ENCODE measurements at places on chromosomes 4 and X.

DNA sequence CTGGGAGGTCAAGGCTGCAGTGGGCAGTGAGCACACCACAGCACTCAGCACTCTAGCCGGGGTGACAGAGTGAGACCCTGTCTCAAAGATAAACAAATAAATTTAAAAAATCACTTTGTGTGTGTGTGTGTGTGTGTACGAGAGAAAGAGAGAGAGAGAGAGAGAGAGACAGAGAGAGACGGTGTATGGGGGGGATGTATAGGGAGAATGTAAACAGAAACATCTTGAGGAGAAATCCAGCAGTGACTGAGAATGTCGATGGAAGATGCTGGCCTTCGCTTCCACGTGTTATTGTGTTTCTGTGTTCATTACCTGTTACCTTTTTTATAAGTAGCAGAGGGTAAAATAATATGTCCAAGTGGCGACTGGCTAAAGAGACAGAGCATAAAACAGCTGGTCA lies 23.6 kb upstream of the RBPJ start:
- DNase-seq, result no peak

DNA sequence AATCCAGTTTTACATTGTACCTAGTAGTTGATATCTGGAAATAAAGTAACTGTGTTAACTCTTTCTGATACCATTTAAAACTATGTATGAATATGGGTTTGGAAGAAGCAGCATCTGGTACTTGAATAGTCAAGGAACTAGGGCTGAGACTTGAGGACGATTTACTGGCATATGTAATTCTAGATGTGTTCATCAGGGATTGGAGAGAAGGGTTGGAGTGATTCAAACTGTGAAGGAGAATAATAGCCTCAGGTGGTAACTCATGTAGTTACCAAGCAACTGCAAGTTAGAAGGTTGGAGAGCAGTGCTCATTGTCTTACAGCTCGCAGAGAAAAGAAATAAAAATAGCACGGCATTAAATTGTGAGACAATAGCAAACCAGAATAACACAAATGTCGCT lies 29.5 kb upstream of the TXLNG start:
- no peak for DNase-seq

DNA sequence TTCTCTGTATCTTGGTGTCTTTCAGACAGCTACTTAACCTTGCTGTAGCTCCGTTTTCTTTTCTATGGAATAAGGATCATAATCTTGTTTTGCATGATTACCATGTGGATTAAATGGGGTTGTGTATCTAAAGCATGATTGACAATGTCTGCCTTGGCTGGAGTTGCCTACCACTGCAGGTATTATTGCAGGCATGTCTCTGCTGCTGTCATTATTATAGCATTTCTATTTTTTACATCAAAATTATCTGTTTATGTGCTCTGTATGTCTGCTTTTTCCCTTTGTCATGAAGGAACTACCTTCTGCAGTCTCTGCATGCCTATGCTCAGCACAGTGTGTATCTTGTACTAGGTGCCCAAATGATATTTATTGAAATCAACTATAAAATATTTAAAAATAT lies 95.9 kb upstream of the TAPT1 start:
- no peak for DNase-seq

DNA sequence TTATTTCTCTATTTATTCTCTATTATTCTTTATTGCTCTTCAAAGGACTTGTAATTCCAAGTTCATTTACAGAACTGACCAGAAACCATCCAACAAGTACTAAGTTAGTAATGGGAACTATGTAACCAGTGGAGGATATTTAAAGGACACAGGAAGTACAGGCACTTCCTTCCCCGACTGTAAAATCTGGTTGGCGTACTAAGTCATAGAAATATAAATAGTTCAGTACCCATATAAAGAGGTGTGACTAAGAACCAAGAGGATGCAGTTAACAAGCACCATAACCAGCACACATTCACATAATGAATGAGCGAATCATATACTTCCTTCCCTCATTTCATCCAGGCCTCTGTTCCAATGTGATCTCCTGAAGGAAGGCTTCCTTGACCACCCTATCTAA lies 3.6 kb upstream of the EIF4E start:
- no peak for DNase-seq

DNA sequence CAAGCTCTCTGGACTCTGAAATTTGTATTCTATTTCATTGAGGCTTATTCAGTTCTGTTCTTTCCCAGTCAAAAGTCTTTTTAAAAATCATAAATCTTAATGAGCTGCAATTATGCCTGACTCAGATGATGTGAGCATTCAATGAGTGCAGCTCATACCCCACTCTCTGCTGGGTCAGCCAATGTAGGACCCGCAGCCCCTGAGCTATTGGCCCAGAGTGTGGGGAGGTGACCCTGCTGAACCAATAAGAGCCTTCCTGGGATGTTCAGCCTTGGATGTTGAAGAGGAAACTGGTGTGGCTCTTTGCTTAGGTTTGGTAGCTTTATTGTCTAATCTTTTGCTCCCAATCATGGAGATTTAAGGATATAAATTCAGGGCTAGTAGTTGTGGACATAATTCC lies 12.1 kb upstream of the TCEAL4 start:
- DNase-seq, result no peak

DNA sequence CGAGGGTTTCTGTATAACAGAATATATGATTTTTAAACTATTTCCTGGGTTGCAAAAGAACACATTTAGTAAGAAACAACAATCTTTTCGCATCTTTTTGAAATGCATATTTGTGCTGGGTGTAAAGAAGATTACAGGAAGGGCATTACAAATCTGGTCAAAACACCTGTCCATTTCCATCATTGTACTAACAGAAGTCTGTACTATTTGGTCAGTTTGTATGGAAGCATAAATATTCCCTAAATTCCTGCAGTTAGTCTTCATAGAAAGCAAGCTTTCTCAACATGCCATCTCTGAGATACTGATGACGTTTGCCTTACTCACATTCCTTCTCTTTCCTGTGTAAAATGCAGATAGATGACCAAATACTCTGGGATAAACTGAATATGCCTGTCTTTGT lies 203.3 kb downstream of the NWD2 start:
- DNase-seq, result no peak

- DNase-seq, result no peak
Measured at GRCh38 chr4:146343199-146343598, 128.9 kb downstream of the REELD1 start.

DNA sequence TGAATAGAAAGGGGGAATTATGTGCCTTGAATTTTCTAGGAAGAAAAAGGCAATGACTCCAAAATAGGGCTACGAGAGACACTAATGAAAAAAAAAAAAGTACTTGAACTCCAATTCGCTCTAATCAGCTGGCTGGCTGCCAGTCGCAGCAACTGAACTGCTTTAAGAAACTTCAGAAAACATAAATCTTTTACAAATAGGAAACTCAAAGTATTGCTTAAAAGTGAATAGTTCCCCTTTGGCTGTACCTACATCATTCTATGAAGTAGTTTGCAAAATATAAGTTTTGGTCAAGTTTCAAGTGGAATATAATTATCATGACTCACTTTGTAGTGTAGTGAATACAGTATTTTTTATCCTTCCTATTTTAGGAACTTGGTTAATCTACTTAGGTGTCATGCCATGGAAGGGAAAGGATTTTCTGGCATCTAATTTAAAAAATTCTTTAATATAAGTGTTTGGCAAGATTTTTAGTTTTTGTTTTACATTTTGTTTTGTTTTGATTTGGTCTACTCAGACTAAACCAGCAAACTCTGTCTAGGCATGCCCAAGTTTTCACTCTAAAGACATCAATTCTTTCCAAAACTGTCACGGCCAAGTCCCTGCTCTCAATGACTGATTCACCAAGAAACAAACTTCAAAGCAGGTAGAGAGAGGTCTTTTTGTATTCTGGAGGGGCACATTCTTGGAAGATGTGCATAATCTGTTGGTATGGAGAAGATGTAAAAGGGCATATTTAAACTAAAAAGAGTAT lies 382.4 kb upstream of the GALNT7 start:
- DNase-seq, result no peak

GRCh38 chr4:12041828-12042227 lies 613.1 kb upstream of the HS3ST1 start:
- no peak for DNase-seq

- DNase-seq, result no peak
Measured at GRCh38 chr4:150863456-150863855, 151.6 kb downstream of the LRBA start.

DNA sequence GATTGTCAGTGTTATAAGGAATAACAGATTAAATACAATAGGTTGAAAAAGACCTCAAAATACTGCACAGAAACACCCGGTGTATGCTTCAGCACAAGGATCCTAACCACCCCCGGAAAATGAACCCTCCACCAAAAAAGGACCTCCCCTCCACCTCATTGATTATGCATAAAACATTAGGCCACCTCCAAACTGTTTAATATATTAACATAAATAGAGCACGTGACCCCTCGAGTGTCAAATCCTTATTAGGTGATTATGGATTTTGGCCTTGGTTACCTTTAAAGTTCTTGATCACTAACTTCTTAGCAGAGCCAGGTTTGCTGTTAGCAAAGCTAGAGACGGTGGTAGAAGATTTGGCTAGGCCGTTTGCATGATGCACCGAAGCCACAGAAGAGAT lies 958 bp downstream of the CUL4B start:
- DNase-seq, result no peak

- DNase-seq, result no peak
Measured at GRCh38 chr4:31234494-31234893, 514.3 kb downstream of the PCDH7 start.

DNA sequence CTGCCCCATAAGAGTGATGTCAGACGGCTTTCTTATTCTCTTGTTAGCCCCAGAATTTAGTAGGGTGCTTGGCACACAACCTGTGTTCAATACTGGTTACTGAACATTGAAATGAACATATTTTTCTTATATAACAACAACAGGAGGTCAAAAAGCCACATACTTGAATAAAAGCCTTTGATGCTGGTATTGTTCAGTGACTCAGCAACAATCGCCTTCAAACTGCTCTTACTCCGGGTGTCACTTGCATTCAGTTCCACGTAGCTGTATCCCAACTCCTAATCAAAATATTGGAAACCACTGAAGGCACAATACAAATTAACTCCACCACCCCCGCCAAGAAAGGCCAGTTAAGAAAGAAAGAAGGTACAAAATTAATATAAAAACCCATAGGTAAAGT lies 61.5 kb downstream of the RFC1 start:
- no peak for DNase-seq

- DNase-seq, result no peak
Measured at GRCh38 chr4:28488021-28488420, 1627.4 kb downstream of the STIM2 start.
